ENCODE measurements at places on chromosomes 3 and 15.

GRCh38 chr3:29335438-29335837, 54.6 kb downstream of the RBMS3 start:
- DNase-seq = peak; percentile 99

- no peak for DNase-seq
Observed at GRCh38 chr3:156630773-156631093, 43.7 kb upstream of the TIPARP start.

- DNase-seq = no peak
Observed at GRCh38 chr3:119580067-119580760, 922 bp downstream of the ADPRH start.

DNA sequence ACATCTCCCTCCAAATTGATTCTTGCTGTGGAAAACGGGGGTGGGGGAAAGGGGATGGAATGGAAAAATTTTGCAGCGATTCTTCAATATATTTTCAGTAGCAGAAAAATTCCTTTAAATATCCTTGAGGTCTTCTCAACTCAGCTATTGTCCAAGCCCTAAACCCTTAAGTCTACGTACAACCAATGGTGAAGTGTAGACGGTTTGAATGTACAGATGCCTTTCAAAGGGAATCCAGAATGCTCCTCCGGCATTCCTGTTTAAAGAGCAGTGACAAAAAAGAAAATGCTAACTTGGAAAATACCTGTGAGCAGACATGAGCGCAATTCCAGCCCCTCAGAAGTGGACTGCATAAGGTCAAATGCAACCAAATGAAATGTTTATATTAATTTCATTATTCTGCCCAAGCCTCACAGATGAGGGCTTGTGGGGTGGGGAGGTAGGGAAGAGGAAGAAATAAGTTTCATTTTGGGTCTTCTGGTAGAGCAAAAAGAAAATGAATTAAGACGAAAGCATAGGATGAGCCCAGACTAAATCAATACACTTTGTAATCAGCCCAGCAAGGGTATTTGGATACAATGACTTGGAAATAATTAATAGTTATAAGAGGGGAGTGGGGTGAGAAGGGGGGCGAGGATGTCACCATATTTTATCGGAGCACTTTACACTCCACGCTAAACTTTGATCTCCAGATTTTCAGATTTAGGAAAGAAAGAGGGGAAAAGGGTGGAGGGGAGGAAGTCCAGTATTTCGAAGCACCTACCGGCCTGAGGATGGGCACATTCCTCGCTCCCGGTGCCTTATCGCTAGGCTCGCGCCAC, 2.7 kb downstream of the FOXP1 start:
- peak; percentile 36 for DNase-seq
